T-cell (primary cell): ENCODE measurements at places on chromosomes 3 and 15. TPM values are rescaled to one million over a fixed set of nuclear protein-coding genes. Genes with fewer than 3 reads are reported as not detected.

GRK7 gene
- 0.15 TPM for total RNA-seq

GPR149 gene
- not detected for total RNA-seq

GRCh38 chr15:69467636-69468035 lies 15.0 kb downstream of the RPLP1 start:
- no peak for DNase-seq

STARD9 gene
- total RNA-seq = 8.8 TPM

DNA sequence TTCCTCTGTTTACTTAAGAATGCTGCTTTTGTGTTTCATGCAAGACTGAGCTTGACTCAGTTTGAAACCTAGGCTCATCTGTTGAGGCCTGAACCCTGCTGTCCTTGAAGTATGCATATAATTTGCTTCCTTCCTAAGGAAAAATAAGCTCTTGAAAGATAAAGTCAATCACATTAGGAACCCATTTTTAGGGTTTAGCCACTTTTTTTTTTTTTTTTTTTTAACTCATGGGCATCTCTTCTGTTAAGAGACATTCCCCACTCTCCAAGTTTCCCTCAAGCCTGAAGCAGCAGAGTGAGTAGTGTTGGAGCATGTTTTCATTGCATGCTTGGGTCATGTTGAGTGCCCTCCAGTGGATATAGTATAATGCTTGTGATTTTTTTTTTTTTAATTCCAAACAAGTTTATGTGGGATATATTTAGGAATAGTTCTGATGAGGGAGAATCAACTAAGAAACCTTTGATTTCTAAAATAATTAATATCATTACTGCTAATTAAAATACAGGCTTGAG lies 3.6 kb downstream of the CTNNB1 start:
- no peak for DNase-seq

DNA sequence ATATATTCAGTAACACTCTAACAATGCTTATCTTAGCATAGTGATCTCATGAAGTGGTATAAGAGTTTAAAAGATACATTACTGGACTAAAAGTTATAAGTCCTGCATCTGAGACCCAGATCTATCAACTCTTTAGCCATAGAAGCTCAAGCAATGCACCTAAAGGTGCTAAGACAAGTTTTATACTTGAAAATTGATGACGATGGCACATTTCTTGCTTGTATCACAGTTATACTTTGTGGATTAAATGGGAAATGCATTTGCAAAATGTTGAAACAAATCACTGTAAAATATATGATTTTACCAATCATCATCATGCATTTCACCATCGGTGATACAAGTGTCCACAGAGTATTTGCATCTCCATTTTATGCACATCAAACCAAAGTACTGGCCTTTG lies 525.3 kb upstream of the ZNF385D start:
- DNase-seq = no peak

GRCh38 chr3:87410110-87410509 lies 133.7 kb upstream of the POU1F1 start:
- DNase-seq = no peak
